Stimulated activated CD4-positive, alpha-beta T cell treated with anti-CD3 and anti-CD28 coated beads, TNF-alpha, amount 100 ng/mL, for 4 hours (primary cell): ENCODE measurements at places on chromosomes 3 and 15.

DNA sequence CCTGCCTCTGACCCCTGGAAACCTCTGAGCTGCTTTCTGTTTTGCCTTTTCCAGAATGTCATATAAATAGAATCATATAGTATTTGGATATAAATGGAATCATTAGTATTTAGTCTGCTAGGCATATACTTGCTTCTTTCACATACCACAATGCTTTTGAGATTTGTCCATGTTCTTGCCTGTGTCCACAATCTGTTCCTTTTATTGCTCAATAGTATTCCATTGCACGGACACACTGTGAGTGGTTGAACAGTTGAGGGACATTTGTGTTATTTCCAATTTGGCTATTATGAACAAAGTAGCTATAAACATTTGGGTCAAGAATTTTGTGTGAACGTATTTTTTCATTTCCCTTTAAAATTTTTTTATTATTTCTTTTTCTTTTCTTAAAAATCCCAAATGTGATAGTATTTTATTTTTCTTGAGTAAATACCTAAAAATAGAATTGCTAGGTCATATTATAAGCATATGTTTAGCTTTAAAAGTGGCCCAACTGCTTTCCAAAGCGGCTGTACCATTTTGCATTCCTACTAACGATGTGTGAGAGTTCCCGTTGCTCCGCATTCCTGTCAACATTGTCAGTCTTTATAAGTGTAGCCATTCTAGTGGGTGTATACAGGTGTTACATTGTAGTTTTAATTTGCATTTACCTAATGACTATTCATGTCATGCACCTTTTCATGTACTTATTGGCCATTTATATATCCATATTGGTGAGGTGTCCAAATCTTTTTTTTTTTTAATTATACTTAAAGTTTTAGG is 26.5 kb downstream of the WDR53 start:
- DNase-seq: no peak

- DNase-seq: no peak
These were observed 33.9 kb upstream of the GPR160 start for GRCh38 chr3:170003881-170004356.

DNA sequence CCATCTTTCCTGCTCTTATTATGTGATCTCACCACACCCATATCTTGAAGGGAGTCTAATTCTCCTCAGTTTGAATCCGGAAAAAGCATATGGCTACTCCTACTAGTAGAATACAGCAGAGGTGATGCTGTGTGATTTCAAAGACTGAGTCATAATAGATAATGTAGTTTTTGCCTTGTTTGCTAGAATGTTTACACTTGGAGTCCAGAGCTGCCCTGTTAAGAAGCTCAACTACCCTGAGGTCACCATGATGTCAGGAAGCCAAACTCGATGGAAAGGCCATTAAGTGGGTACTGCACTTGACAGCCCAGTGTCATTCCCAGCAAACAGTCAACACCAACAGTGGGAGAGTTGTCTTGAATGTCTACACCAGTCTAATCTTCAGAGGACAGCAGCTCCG is 56.9 kb downstream of the CD200R1L start:
- no peak for DNase-seq

DNA sequence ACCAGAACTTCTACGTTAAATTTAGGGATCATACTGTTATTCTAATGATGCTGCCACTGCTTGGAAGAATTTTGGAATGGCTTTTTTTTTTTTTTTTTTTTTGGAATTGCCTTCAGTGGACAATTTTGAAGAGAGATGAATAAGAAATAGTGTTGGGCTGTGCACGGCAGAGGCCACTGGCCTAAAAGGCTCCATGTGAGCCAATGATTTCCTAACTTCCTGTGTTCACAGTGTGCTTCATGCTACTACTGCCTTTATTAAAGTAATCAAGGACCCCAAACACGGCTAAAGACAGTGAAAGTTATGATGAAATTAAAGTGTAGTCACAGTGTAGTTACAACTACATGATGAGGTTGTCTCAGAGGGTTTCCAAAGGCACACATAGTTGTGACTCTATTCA is 100.8 kb upstream of the TNFAIP8L3 start:
- DNase-seq: no peak

- DNase-seq: no peak
These were observed 250.7 kb upstream of the TBL1XR1 start for GRCh38 chr3:177447938-177448337.

- no peak for DNase-seq
These were observed 497.9 kb downstream of the IGSF11 start for GRCh38 chr3:118536764-118537163.

- no peak for DNase-seq
These were observed 355.9 kb downstream of the RSL24D1 start for GRCh38 chr15:54840621-54841398.

DNA sequence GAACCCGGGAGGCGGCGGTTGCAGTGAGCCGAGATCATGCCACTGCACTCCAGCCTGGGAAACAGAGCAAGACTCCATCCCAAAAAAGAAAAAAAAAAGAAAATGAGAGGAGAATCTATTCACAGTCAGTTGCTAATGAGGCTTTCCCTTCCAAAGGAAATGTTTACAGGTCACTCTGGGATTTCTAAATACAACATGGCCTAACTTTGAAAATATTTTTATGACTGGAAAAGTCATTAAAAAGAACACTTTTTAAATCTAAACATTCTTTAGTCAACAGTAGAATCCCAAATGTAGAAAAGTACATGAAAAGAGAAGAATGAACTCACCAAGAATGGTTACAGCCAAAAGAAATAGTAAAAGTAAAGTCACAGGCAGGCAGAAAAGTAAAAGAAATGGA is 78.6 kb downstream of the PLD1 start:
- DNase-seq: no peak

DNA sequence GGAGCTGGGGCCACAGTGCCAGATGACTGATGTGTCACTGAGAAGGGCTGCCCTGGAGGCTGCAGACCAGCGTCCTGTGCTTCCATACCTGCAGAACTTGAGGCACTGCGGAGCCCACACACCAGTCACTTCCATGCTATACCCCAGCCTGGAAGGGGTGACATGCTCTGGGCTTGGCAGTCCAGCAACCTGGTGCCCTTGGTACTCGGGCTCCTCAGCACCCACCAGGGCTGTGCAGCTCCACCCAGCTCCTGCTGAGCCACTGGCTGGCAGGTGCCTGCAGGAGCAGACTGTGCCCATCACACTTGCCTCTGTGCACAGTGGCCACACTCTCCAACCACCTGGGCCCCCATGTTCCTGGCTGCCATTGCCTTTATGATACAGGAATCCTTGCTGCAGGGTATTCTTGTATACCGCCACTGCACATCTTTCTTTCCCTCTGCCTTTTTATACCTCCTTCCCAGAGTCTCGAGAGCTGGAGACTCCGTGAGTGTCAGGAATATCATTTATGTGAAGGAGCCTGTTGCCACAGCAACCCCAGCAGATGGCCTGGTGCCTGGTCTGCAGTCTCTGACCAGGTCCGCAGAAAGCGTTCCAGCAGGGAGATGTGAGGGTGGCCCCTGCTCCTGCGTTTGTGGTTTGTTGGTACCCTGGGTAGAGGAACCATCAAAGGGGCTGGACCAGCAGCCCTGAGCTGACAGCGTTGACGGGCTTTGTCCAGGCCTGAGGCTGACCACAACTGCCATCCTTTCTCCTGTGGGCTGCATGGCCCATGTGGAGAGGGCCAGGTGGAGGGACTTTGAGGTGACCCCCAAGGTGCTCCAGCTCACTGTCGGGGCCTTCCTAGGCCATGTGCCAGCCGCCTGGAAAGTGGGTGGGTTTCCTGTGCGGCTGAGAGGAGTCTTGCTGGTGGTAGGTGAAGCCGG is 93.4 kb upstream of the PLXNA1 start:
- DNase-seq: no peak

- DNase-seq: no peak
These were observed 34.9 kb upstream of the POU1F1 start for GRCh38 chr3:87311309-87311708.

DNA sequence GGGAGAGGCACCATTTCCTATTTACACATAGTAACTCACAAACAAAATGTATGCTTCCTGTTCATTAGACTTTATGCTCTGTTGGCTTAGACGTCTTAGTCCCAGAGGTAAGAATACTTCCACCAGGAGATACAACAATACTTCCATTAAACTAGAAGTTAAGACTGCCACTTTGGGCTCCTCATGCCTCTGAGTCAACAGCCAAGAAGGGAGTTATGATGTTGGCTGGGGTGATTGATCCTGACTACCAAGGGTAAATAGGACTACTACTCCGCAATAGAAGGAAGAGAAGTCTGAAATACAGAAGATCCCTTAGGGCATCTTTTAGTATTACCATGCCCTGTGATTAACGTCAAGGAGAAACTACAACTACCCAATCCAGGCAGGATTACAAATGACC is 43.5 kb upstream of the ABI3BP start:
- no peak for DNase-seq

- no peak for DNase-seq
These were observed 319.4 kb upstream of the STAC start for GRCh38 chr3:36060950-36061349.

DNA sequence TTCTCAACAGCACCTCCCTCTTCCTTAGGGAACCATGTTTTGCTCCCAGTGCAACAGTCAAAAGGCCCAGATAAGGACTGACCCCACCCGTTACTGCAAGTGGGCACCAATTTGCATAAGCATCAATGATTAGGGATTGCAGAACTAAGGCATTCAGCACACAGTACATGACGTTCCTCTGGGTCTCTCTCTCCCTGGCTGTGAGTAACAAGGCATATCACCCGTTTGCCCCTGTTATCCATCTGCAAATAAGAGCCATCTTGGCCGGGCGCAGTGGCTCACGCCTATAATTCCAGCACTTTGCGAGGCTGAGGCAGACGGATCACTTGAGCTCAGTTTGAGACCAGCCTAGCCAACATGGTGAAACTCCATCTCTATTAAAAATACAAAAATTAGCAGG is 18.8 kb downstream of the MAGI1 start:
- no peak for DNase-seq

DNA sequence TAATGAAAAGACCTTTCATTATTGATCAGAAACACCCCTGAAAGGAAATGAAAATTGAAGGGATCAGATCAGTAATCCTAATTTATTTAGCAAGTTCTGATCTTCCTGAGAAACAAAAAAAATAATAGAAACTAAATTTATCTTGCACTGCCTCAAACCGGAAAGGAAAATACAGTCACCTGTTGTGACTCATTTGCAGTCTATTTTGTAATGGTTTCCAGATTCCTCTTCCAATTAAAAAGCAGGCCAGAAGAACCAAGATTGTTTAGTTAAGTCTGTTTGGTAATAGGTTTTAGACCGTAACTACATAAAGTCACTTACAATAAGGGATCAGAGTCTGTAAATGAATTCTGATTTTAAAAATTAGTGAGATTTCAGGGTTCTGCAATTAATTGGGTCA is 49.7 kb upstream of the ATOSA start:
- DNase-seq: no peak

DNA sequence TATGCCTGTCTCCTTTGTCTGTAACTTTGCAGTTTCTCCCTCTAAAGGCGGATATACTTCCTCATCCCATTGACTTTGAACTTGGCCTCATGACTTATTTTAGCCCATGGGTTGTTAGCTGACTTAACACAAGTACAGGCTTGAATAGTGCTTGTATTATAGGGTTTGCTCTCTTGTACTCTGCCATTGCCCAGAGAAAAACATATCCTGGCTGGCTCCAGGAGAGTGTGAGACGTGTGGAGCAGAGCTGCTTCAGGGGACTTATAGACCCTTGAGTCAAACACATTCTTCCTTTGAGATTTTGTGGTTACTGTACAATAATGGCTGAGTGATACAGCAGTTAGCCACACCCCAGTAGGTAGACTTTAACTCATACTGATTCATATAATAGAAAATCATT is 124.0 kb downstream of the RAP2B start:
- DNase-seq: no peak

DNA sequence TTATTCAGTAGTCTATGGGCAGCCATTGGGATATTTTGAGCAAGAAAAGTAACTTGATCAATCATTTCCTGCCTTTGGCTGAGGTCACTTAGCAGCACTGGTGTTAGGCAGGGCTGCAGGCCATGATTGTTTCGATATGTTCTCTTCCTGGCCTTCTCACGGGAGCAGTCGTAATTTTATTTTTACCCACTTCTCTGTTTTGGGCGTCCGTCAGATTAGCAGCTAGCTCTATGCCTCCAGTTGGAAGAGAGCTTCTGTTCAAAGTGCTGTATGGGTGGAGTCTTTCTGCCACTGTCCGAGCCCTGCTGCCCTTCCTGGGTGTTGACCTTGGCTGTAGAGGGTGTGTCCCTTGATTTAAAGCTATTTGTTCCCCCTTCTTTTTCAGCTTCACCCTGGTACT is 123.4 kb upstream of the ROPN1 start:
- DNase-seq: no peak

DNA sequence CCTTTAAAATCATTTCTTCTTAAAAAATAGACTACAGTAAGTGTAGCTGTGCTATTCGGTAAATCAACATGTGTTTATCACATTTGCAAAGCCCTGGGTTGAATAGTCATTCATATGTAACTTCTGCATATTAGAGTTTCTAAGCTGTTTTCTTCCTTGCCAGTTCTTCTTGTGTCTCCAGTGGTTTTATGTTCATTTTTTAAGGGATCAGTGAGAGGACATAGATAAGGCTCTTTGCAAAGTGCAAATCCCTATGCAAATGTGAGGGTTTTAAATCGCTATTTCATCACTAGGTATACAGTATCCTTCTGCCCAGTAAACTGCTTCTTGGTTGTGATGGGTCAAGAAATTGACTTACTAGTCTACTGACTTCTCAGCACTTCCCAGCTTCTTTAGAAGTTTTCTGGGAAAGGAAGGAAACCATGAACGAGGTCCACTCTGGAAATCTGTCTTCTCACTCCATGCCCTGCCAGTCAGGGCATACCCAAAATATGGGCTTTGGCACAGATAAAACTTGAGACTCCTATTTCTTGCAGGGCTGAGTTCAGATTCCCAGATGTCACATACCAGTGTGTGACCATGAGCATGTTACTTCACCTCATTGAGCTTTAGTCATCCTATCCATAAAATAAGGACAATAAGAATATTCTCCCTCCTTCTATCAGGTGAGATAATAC is 38.8 kb upstream of the ADAMTS9 start:
- no peak for DNase-seq

DNA sequence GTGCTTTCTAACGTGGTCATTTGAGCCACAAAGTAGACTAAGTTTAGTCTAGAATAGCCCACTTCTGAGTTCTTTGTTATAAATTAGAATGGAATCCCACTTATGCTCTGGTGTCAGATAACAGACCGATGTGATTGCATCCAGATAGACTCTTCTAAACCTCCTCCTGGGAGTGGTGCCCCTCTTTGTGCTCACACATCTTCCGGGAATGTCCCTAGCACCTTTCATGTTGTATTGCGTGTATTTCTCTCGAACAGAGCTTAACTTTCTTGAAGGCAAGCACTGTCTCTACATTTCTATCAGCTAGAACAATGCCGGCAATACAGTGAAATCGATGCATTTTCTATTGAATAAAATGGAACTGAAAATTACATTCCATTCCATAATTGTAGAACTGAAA is 23.0 kb downstream of the CP start:
- no peak for DNase-seq

GRCh38 chr3:155190691-155191090 is 102.8 kb downstream of the STRIT1 start:
- DNase-seq: no peak

- DNase-seq: no peak
These were observed 225.5 kb upstream of the IL12A start for GRCh38 chr3:159763011-159763601.
